ENCODE measurements at places on chromosomes 5 and 9.
A peak's percentile ranks its signal among the peaks of the same experiment; 100 is the strongest.

- DNase-seq: peak; percentile 32
These were observed at the start of gene CDH10 for GRCh38 chr5:24644761-24645160. Gene CDH10, minus strand, starts transcription at chr5:24644978. Its CDS starts 51,488 bp downstream, at chr5:24593490.

GRCh38 chr9:35177520-35177919 lies 15.7 kb downstream of the UNC13B start:
- DNase-seq: no peak

DNA sequence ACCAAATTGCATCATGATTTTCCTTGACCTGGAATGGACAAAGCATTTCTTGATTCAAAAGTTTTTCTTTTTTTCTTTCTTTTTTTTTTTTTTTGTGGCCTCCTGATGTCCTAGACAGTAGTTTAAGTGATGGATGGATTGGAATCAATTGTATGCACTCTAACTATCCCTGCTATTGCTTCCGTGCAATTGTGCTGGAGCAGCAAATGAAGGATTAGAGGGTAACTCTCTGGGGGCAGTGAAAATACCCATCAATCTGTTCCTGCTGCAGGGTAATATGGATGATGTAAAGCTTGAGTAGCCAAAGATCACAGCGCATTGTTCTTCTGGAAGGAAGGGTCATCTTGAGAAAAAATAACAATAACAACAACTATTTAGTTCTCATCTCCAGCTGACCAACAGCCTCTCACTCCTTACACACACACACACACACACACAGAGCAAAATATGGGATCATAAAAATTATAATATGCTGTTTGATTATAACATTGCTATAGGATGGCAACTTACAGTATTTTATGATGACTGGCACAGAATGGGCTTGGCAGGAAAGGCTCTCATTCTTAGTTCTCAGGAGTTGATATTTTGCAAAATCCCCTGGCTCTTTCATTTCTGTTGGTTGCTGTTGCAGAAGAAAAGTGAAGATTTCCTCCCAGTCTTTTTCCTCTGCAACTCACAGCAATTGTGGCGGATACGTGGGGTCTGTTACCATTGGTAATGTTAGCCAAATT lies 160.9 kb upstream of the DMAC1 start:
- no peak for DNase-seq

GRCh38 chr5:5490774-5491347 lies 68.4 kb downstream of the ICE1 start:
- DNase-seq: no peak

DNA sequence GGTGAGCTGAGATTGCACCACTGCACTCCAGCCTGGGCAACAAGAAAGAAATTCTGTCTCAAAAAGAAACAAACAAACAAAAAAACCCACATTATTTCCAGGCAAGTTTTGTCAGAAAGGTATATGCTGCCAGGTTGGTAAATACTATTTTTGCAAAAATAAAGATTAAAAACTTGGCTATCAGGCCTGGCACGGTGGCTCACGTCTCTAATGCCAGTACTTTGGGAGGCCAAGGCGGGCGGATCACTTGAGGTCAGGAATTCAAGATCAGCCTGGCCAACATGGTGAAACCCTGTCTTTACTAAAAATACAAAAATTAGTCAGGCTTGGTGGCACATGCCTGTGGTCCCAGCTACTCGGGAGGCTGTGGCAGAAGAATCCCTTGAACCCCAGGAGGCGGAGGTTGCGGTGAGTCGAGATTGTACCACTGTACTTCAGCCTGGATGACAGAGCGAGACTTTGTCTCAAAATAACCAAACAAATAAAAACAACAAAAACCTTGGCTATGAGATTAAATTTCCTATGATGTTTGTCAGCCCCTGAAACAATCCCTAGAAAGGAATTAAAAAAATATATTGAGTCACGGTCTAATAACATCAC lies 22.7 kb downstream of the AGXT2 start:
- DNase-seq: no peak

- no peak for DNase-seq
These were observed 78.5 kb upstream of the TBC1D2 start for GRCh38 chr9:98333703-98334582.

GRCh38 chr9:96015876-96016686 lies 140.6 kb downstream of the ERCC6L2 start:
- DNase-seq: no peak

DNA sequence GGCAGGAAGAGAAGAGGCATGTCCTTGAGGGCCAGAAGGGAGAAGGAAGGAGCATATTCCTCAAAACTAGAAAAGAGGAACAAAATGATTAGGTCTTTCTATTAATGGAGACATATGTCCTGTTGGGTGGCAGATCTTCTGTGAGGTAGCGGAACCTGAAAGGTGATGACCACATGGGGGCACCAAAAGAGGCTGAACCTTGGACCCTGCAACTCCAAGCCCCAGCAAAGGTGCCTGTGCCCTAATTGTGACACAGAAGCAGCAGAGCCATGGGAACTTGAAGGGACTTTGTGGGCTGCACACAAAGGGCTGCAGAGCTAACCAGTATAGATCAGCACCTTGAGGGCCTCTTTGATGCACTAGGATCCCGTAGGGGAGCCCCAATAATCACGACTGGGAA lies 158.0 kb downstream of the BAAT start:
- DNase-seq: no peak

GRCh38 chr5:68456756-68457217 lies 241.2 kb downstream of the PIK3R1 start:
- DNase-seq: no peak

GRCh38 chr9:109230277-109230676 lies 63.2 kb upstream of the FRRS1L start:
- DNase-seq: no peak

DNA sequence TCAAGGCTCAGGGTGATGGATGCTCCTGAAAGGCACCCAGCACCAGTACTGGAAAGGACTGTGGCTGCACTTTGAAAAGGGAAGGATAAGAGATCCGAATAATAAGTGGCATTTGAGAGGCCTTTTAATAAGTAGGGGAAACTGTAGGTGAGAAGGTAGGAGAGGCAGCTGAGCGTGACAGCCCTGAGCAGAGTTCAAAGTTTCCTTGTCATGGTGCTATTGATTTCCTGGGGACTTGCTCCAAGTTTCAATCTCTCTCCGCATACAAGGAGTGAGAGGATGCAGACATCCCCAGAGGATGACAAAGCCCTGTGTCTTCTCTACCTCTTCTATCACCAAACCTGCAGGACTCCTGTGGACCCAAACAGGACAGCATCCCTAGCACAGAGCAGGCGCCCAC lies 354.5 kb downstream of the SPOCK1 start:
- no peak for DNase-seq

- DNase-seq: no peak
These were observed 17.5 kb upstream of the PHF19 start for GRCh38 chr9:120894321-120895148.

- no peak for DNase-seq
These were observed 739.5 kb upstream of the GRAMD2B start for GRCh38 chr5:125683669-125684068.

DNA sequence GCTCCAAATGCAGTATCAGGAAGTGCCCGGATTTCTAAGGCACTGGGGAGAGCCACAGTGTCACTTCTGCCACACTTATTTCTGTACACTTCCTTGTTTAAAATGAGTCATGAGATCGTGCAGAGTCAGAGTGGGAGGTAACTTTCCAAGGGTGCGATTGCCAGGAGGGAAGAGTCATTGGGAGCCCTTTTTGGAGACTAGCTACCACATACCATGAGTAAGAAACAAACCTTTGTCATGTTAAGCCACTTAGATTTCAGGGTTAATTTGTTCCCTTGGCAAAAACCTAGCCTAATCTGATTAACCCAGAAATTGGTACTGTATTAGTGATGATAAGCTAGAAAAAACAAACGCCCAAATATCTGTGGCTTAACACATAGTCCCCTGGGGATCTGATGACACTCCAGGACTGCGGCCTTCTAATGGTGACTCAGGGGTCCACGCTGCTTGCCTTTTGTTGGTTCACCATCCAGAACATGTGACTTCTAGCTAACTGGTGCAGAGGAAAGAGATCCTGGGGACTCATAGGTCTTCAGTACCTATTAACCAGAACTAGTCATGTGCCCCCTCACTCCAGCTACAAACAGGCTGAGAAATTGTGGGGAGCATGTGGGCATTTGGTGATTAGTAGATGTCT lies 48.6 kb upstream of the TLE1 start:
- DNase-seq: no peak

DNA sequence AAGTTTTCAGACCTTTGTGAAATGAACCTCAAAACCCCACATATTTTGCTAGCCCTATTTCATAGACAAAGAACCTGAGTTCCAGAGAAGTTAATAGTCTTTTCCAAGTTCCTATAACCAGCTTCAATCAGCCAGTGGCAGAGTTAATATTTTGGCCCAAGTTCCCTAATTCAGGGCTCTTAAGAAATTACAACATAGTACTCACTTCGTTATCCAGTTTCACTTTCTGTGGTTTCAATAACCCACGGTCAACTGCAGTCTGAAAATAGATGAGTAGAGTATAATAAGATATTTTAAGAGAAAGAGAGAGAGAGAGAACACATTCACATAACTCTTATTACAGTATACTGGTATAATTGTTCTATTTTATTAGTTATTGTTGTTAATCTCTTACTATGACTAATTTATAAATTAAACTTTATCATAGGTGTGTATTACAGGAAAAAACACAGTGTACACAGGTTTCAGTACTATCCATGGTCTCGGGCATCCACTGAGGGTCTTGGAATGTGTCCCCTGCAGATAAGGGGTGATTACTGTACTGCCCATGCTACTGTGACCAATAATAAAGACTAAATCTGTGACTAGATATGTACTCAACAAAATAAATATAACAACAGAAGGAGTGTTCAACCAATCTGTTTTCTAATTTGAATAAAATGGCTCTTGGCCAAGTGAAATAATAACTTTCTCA lies 9.3 kb upstream of the MYOT start:
- DNase-seq: peak; percentile 68

- peak; percentile 40 for DNase-seq
These were observed 34.6 kb downstream of the GADD45G start for GRCh38 chr9:89639367-89639795.

- no peak for DNase-seq
These were observed 2.2 kb downstream of the SARDH start for GRCh38 chr9:133735931-133736330.

DNA sequence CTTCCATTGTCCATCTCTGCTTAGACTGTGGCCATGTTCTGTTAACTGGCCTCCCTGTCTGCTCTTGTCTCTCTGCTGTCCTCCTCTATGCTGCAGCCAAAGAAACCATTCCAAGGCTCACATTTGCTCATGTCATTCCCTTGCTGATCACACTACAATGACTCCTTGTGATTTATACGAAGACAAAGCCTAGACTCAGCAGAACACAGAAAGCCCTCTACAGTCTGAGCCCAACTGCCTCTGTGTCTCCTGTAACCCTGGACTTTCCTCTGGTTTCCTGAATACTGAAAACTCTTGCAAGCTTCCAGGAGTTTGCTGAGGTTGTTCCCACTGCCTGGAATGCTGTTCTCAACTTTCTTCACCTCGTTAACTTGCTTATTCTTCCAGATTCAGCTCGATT lies 191.8 kb downstream of the TMEM38B start:
- peak; percentile 43 for DNase-seq

GRCh38 chr9:385818-386398 lies 171.2 kb downstream of the DOCK8 start:
- peak; percentile 76 for DNase-seq

GRCh38 chr9:82981552-82981951 lies 81.4 kb downstream of the RASEF start:
- no peak for DNase-seq

DNA sequence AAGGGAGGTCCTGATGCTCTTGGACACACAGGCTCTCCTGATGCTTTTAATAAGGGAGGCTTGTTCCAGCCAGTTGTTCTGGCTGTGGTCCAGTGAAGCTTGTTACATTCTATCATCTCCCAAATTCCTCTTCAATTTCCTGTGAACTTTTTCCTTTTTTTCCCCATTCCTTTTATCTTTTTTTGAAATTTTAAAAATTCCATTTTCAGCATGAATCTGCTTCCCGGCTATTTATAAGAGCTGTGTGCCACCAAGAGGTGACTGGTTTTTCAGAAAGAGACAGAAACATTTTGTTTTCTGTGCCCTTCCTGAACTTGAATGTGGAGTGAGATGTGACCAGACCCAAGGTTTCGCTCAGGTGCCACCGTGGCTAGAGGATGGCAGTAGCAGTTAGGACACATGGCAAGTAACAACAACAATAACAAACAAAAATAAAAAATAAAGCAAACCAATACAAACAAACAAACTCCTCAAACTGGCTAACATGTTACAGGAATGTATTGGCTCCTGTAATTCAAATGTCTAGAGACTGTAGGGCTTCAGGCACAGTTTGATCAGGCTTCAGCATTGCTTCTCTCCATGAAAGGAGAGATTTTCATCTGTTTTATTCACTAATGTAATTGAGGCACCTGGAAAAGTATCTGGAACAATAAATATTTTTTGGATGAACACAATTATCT lies 121.1 kb downstream of the BOD1 start:
- no peak for DNase-seq

- DNase-seq: no peak
These were observed 59.3 kb downstream of the CAST start for GRCh38 chr5:96721351-96721977.

GRCh38 chr9:106862821-106863720 lies at the start of gene ZNF462:
Gene ZNF462, plus strand, starts transcription at chr9:106863166. Its CDS starts 60,218 bp downstream, at chr9:106923384.
- DNase-seq: no peak

- DNase-seq: no peak
These were observed 180.6 kb downstream of the FGF18 start for GRCh38 chr5:171599957-171600612.

DNA sequence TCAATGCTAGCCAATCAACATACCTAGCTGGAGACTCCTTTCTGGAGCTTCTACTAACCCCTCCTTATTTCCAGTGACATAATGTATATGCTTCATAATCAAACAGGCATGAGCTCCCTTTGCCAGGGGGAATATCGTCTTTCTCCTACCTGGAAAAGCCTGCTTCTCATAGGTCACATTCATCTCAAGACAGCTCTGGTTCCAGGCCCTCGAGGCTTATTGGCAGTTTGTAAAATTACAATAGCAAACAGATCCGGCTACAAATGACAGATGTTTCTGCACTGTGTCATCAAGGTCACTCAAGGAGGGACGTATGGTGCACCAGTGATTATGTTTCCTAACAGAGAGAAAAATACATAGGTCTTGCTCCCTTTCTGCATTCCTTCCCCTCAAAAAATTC lies 140.0 kb downstream of the SAXO1 start:
- DNase-seq: no peak

DNA sequence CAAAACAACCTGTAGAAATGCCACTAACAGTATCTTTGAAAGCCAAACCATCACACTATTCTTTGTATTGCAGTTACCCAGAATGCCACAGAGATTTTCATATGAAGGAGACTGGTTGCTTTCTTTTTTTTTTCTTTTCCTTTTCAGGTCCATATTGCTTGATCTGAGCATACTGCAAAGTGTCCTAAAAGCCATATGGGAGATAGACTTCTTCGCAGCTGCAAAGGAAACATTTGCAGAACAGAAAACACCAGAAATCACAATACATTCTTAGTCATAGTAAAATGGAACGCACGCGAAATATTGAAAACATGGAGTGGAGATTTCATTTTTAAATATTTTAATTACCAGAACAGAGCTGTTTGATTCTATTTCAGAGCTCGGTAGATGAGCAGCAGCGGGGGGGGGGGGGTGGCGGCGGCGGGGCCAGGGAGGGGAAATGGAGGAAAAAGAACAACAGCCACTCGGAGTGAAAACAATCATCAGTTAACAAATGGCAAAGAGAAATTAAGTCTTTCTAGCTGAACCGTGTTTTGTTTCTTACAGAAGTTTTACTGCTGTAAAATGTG lies 284.1 kb downstream of the NFIB start:
- DNase-seq: no peak
